ENCODE measurements at places on chromosomes 16 and 17.

DNA sequence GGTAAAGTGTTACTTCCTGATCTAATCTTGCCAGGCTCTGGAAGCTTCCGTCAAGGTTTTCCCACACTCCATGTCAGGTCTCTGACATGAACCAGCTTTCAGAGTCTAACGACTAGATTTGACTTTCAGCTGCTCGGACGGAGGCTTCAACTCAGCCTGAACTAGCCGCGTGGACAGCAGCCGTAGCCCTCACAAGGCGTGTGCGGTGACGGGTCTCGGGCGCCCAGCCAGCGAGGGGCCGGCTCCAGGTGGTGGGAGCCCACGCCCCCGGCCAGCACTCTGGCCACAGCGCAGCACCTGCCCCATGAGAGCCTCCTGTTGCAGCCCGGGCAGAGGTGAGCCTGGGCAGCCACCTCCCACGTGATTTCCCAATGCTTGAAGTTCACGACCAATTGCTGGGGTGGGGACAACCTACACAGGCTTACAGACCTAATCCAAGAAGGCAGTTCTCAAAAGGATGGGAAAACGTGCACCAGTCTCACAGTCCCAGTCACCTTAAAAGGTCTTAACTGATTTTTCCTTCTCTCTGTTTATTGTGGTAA is 45.5 kb downstream of the TBC1D16 start:
- no peaks in the 10 kb centered on the region for H3K27me3 ChIP-seq
- peaks cover 5% of the 10 kb centered on the region for H3K36me3 ChIP-seq
- no peak overlapping the region for H3K27ac ChIP-seq
- peaks cover 30% of the 10 kb centered on the region for H3K4me1 ChIP-seq
- peak; percentile 5 for DNase-seq
- H3K4me3 ChIP-seq, result no peak overlapping the region

DNA sequence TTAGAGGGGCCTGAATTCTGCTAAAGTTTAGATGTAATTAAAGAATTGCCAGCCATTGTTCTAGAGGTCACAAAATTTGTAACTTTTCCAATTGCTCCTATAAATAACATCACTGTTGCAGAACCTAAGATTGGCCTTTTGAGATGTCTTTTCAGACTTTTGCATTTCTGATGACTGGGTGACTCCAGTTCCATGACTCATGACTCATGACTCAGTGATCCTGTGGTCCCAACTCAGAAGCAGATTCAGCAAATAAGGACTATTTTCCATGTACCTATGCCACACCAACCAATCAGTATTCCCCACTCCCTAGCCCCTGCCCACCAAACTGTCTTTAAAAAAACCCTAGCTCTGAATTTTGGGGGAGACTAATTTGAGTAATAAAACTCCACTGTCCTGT is 740.9 kb downstream of the CDH8 start:
- no peak for DNase-seq
- no peak overlapping the region for H3K27ac ChIP-seq
- no peaks in the 10 kb centered on the region for H3K36me3 ChIP-seq
- no peak overlapping the region for H3K4me3 ChIP-seq
- no peaks in the 10 kb centered on the region for H3K4me1 ChIP-seq

GRCh38 chr17:56908001-56908542 is 5.8 kb downstream of the TRIM25 start:
- H3K27ac ChIP-seq, result peak overlapping the region; percentile 67
- H3K27me3 ChIP-seq, result no peaks in the 10 kb centered on the region
- peaks cover 78% of the 10 kb centered on the region for H3K36me3 ChIP-seq
- peak; percentile 61 for DNase-seq

DNA sequence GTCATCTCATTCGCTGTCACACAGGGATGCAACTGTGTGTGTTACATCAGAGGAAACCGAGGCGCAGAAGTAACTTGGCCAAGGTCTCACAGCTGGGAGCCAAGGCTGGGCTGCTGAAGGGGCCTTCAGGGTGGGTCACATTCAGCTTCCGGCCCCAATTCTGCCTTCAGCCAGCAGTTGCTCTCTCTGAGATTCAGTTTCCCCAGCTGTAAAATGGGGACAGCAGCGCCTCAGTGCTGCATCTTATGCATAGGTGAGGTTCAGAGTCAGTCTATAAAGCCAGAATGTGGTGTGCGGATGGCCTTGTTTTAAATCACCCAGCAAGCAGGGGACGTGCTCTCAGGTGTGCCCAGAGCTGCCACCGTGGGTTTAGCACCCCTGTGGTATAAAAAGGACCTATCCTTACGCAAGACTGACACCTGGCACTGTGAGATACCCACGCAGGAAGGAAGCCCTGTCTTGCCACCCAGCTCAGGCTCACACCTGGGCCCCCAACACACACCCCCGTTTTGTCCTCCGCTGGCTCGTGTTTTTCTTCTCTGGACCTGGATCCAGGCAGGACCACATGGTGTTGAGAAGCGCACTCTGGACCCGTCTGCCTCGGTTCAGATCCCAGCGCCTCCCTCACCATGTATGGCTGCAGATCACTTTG is 94.6 kb upstream of the GSE1 start:
- H3K4me1 ChIP-seq, result no peaks in the 10 kb centered on the region
- no peak overlapping the region for H3K27ac ChIP-seq
- no peak overlapping the region for H3K4me3 ChIP-seq

- H3K27me3 ChIP-seq, result no peaks in the 10 kb centered on the region
- no peak overlapping the region for H3K4me3 ChIP-seq
- no peak overlapping the region for H3K27ac ChIP-seq
- H3K36me3 ChIP-seq, result no peaks in the 10 kb centered on the region
- no peak for DNase-seq
- peaks cover 38% of the 10 kb centered on the region for H3K4me1 ChIP-seq
These were observed 180.1 kb downstream of the PRKCB start for GRCh38 chr16:24015923-24016322.

DNA sequence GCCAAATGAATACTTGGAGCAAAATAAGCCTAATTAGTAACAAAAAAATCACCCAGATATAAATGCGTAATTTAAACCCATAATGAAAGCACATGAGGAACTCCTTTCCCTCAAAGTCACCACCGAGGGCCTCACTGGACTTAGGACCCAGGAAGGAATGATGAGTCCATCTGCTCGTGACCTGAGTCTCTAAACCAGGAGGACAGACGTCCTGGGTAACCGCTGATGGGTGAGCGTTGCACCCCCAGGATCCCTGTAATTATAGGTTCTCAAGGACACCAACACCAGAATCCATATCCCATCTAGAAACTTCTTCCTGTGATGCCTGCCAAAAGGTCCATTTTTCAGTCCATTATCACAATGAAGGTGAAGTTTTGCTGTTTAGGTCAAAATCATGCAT is 121.4 kb downstream of the ZNF778 start:
- H3K27me3 ChIP-seq, result no peaks in the 10 kb centered on the region
- H3K4me3 ChIP-seq, result no peak overlapping the region
- peak overlapping the region; percentile 63 for H3K27ac ChIP-seq
- peaks cover 70% of the 10 kb centered on the region for H3K4me1 ChIP-seq

DNA sequence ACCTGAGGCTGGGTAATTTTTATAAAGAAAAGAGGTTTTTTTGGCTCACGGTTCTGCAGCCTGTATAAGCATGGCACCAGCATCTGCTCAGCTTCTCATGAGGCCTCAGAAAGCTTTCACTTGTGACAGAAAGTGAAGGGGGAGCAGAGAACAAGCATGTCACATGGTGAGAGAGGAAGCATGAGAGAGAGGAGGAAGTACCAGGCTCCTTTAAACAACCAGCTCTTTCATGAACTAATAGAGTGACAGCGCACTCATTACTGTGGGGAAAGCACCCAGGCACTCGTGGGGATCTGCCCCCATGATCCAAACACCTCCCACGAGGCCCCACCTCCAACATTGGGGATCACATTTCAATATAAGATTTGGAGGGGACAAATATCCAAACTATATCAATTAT is 86.8 kb downstream of the USP32 start:
- peak; percentile 23 for DNase-seq
- peaks cover 7% of the 10 kb centered on the region for H3K36me3 ChIP-seq
- no peaks in the 10 kb centered on the region for H3K27me3 ChIP-seq

DNA sequence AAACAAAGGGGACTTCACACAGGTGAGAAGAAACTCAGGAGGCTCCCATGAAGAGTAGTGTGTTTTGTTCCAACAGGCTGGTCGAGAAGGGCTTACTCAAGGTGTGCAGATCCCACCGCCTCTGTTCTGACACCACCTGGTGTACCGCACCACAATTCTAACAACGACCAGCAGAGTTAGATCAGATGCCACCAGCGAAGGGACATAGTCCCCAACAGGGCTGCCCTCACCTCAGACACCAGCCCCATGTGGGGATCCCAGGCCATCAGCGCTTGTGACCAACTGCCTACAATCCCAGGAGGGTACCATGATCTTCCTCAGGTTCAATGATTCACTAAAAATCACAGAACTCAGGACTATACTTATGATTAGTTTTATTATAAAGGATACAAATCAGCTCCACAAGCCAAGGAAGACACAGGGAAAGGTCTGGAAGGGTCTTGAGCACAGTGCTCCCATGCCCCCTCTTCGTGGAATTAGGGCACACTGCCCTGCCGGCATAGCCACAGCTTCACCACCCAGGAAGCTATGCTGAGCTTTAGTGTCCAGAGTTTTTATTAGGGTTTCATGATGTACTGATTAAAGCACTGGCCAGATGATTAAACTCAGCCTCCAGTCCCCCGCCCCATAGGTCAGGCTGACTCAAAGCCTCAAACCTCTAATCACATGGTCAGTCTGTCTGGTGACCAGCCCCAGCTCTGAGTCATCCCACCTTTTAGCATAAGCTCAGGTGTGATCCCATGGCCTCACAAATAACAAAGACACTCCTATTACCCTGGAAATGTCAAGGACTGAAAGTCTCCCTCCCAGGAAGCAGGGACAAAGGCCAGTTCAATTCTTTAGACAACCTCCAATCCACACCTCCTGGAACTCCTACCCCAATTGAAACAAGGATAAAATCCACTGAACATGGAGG is 26.0 kb downstream of the TRIM25 start:
- H3K27ac ChIP-seq, result peak overlapping the region; percentile 20
- no peaks in the 10 kb centered on the region for H3K27me3 ChIP-seq
- no peaks in the 10 kb centered on the region for H3K4me1 ChIP-seq
- no peak overlapping the region for H3K4me3 ChIP-seq

DNA sequence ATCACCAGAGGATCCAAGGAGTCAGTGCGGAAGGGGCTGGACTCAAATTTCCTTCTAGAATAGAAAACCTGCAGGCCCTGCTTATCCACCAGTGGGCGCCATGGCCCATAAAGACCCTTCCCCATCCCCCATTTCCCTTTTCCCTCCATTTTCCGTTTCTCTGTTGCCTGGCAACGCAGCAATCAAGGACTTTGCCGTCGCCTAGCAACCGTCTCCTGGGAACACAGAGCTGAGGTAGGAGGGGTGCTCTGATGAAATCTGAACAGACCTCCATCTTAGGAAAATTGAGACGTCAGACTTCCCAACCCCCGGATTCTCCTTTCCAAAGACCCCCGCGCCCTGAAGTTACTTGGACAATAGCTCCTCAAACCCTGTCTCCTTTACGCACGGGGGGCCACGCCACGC is 5.7 kb downstream of the DLG4 start:
- peaks cover 7% of the 10 kb centered on the region for H3K27me3 ChIP-seq
- peak overlapping the region; percentile 81 for H3K4me3 ChIP-seq
- H3K27ac ChIP-seq, result peak overlapping the region; percentile 93
- H3K4me1 ChIP-seq, result peaks cover 65% of the 10 kb centered on the region
- H3K36me3 ChIP-seq, result no peaks in the 10 kb centered on the region

GRCh38 chr17:78725448-78726021 is 56.5 kb downstream of the CYTH1 start:
- H3K27me3 ChIP-seq, result no peaks in the 10 kb centered on the region
- peak; percentile 70 for DNase-seq
- H3K4me1 ChIP-seq, result peaks cover 91% of the 10 kb centered on the region
- H3K27ac ChIP-seq, result peak overlapping the region; percentile 83
- H3K36me3 ChIP-seq, result peaks cover 4% of the 10 kb centered on the region
- peak overlapping the region; percentile 47 for H3K4me3 ChIP-seq

DNA sequence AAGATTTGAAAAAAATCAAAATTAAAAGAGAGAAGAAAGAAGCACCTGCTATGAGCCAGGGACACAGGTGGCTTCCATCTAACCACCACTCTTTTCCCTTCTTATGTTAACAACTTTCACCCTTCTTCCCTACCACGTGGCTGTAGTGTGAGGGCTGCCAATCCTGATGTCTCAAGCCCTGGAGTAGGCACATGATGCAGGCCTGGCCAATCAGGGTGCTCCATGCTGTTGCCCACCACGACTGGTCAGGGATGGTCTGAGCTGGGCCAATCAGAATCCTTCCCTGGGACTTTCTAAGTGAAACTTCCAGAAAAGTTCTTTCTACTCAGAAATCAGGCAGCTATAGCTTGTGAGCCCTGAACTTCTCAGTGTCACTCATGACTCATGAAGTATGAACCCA is 140.7 kb downstream of the SDK2 start:
- H3K4me1 ChIP-seq, result no peaks in the 10 kb centered on the region
- DNase-seq, result no peak
- H3K27me3 ChIP-seq, result no peaks in the 10 kb centered on the region
- no peak overlapping the region for H3K27ac ChIP-seq

DNA sequence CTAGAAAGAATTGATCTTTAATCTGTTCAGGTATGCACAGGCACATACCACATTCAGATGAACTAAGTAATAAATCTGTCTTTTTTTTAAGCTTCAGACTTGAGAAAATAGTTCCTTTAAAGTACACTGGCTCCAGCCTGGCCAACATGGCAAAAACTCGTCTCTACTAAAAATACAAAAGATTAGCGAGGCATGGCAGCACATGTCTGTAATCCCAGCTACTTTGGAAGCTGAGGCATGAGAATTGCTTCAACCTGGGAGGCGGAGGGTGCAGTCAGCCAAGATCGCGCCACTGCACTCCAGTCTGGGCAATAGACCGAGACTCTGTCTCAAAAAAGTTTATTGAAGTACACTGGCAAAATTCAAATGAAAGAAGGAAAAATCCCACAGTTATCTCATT is 111.0 kb upstream of the NETO2 start:
- DNase-seq, result no peak
- peaks cover 19% of the 10 kb centered on the region for H3K36me3 ChIP-seq
- no peak overlapping the region for H3K27ac ChIP-seq
- no peaks in the 10 kb centered on the region for H3K4me1 ChIP-seq
- H3K27me3 ChIP-seq, result no peaks in the 10 kb centered on the region

- DNase-seq, result no peak
- peaks cover 11% of the 10 kb centered on the region for H3K4me1 ChIP-seq
- no peak overlapping the region for H3K4me3 ChIP-seq
These were observed 16.1 kb upstream of the GSDMA start for GRCh38 chr17:39946551-39947330.

DNA sequence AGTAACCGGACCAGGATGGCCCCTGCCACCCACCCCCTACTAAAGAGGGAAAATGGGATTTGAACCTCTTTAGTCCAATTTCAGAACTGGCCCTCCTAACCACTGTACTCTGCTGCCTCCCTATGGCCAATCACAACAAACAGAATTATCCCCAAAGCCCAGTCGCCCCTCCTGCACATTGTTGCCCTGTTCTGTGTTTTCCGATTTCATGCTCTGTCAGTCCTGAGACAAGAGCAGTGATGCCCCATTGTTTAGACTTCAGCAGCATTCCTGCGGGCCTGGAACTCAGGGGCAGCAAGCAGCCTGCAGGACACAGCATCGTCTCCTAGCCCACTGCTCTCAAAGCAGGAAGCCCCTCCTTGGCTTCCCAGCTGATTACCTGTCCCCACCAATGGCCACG is 20.5 kb upstream of the KLHL11 start:
- H3K4me3 ChIP-seq, result no peak overlapping the region
- peaks cover 33% of the 10 kb centered on the region for H3K36me3 ChIP-seq
- no peak overlapping the region for H3K27ac ChIP-seq
- H3K4me1 ChIP-seq, result no peaks in the 10 kb centered on the region

GRCh38 chr17:8900207-8900606 is 32.7 kb upstream of the PIK3R6 start:
- H3K27me3 ChIP-seq, result no peaks in the 10 kb centered on the region
- peaks cover 45% of the 10 kb centered on the region for H3K36me3 ChIP-seq
- peak overlapping the region; percentile 55 for H3K27ac ChIP-seq
- no peak overlapping the region for H3K4me3 ChIP-seq
- H3K4me1 ChIP-seq, result peaks cover 67% of the 10 kb centered on the region

- H3K4me1 ChIP-seq, result no peaks in the 10 kb centered on the region
- H3K4me3 ChIP-seq, result no peak overlapping the region
- H3K36me3 ChIP-seq, result no peaks in the 10 kb centered on the region
- H3K27ac ChIP-seq, result no peak overlapping the region
These were observed 36.7 kb upstream of the CCL1 start for GRCh38 chr17:34399725-34400124.

All from activated CD4-positive, alpha-beta T cell treated with anti-CD3 and anti-CD28 coated beads for 36 hours (primary cell).